Left ventricle myocardium superior (tissue), 1 donor: ENCODE measurements at places on chromosomes 16 and 17. TPM values are rescaled to one million over a fixed set of nuclear protein-coding genes. Genes with fewer than 3 reads are reported as not detected.

GRCh38 chr17:12545877-12546513, 119.7 kb upstream of the MYOCD start:
- no peak for DNase-seq

BORCS6 gene
- 9.4 TPM for total RNA-seq

- DNase-seq, result no peak
Measured at GRCh38 chr16:8110572-8111514, 479.5 kb downstream of the TMEM114 start.

DNA sequence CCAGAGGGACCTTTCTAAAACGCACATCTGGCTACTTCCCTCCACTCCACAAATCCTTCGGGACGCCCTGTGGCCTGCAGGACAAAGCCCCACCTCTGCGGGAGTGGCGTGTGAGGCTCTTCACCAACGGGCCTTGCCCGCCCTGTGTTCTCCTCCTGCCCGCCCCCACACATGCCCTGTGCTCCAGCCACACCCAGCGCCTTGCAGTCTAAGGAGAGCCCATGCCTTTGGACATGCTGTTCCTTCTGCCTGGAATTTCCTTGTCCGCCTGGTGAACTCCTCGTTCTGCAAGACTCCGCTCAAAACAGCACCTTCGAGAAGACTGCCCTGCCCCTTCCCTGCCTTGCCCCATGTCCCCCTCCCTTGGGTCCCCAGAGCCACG, 7.4 kb downstream of the ELOB start:
- no peak for DNase-seq

GRCh38 chr16:175011-175949, 1.2 kb upstream of the HBA1 start:
- DNase-seq, result no peak

SOCS7 gene
- 15.2 TPM for total RNA-seq
